Right lobe of liver (tissue), 6 donors: ENCODE measurements at places on chromosomes 1 and 21.

GRCh38 chr1:243793298-243793697 is 56.7 kb downstream of the AKT3 start:
- DNase-seq: no peak

DNA sequence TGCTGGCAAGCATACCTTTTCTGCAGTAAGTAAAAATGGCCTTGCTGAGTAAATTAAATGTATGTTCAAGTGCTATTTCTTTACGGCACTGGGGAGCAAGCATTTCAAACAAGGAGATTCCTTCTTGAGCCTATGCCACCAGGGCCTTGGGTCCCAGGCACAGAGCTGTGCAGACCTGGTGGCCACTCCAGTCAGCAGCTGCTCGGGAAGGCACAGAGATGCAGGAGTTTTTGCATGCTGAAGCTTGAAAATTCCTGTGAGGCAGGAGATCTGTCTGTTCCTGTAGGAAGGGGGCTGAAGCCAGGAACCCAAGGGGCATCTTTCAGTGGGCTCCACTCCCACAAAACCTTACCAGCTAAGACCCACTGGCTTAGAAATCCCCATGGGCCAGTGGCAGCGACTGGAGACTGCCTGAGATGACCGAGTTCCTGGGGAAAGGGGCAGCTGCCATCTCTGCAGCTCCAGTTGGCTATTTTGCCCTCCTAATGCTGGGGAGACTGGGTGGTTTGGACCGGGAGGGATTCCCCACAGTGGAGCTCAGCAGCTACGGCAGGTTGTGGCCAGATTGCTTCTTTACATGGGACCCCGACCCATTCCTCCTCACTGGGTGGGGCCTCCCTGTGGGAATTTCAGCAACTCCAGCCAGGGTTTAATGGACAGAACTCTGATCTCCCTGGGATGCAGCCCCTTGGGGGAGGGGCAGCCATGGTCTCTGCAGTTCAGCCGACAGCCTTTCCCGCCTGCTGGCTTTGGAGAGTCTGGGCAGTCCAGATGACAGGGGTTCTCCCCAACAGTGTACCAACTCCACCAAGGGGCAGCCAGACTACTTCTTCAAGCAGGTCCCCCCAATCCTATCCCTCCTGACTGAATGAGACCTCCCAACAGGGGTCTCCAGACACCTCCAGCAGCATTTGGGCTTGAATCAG is 8.4 kb upstream of the PGBD2 start:
- no peak for DNase-seq

GRCh38 chr1:36693603-36694002 is 210.9 kb upstream of the CSF3R start:
- DNase-seq: no peak

- no peak for DNase-seq
These were observed 7.0 kb upstream of the KCNC4 start for GRCh38 chr1:110203021-110203661.

DNA sequence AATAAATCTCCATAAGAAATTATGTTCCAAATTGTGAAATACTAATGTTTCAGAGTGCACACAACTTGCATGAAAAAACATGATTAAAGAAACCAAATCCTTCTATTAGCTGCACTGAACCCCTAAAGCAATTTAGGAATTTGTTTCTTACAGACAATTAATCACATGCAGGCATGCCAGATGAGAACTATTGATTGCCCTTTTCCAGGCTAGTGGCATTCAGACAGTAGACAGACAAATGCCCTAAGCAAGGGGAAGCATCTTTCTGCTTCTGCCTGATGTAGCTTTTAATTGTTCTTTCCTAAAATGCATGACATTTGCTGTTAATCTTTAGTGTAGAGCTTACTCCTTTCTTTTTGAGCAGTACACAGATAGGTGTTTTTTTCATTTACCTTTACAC is 229.5 kb downstream of the DPYD start:
- DNase-seq: no peak

- DNase-seq: peak; percentile 80
These were observed 9.5 kb upstream of the YRDC start for GRCh38 chr1:37817481-37817880.

DNA sequence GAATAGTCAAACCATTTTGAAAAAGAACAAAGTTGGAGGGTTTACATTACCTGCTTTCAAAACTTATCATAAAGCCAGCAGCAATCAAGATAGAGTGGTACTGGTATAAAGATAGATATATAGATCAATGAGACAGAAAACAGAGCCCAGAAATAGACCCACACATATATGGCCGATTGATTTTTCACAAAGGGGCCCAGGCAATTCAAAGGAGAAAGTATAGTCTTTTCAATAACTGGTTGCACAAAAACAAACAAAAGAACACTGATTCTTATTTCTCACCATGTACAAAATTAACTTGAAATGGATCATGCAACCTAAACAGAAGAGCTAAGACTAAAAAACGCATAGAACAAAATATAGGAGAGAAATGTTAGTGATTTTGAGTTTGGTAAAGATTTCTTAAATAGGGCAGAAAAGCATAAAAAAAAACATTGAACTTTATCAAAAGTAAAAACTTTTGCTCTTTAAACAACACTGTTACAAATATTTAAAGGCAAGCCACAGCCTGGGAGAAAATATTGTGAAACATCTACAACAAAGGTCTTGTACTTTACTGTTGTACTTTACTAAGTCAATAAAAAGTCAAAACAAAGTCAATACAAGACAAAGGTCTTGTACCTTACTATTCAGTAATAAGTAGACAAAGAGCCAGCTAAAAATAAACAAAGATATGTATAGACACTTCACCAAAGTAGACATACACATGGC is 50.2 kb downstream of the ST3GAL3 start:
- DNase-seq: no peak

- no peak for DNase-seq
These were observed 1.4 kb downstream of the LDLRAP1 start for GRCh38 chr1:25544819-25545218.

DNA sequence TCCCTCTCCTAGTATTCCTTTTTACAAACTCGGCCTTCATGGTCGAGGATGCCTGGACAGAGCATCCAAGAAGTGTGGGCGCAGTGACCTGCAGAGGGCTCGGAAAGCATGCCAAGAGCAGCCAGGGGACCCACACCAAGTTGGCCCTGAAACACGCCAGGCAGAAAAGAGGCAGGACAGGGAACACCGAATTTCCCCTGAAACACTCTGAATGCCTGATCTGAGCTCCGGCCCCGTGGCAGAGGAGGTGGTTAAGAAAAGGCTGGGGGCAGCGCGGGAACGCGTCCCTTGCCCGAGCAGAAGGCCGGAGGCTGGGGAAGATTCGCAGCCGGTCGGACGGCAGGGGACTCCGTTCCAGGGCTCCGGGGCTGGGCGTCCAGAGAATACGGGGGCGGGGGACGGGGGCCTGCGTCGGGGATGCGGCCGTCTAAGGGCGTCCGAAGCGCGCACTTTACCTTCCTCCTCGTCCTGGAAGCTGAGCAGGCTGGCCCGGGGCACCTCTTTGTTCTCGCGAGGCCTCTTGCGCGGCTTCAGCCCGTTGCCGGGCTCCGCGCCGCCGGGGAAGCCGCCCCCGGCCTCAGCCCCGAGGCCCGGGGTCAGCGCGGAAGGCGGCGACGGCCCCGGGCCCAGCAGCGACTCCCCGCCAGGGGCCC is 558 bp downstream of the PAXBP1 start:
- DNase-seq: peak; percentile 61

GRCh38 chr1:37858931-37859506 is 373 bp downstream of the MTF1 start:
- DNase-seq: no peak

DNA sequence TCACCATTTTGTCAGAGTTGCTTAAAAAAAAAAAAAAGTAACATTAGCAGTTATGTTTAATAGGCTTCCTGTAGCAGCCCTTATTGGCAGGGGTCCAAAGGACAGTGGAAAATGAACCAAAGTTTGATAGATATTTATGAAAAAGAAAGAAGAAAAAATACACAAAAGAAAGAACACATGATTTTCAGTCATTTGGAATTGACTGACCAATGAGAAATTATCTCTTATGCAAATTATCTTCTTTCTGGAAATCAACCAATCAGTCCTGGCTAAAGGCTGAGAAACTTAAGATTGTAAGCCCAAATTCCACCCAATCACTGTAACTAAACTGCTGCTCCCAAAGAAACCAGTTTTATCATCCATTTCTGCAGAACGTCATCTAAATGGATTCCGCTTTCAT is 282.4 kb downstream of the TM2D1 start:
- no peak for DNase-seq

DNA sequence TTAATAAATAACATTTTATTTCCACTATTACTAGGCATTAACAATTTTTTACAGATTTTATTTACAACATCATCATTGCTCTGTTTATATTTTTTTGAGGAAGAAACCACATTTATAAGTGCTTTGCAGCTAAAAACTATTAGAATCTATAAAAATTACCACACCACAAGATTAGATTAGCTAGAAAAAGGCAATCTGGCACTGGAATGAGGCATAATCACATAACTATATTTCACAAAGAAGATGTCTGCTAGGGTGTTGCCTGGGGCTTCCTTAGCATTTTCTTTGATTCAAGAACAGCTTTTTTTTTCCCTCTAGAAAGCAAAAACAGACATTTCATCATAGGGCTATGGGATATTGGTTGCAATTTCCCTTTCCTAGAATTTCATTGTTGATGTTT is 2169.2 kb downstream of the MRPL39 start:
- no peak for DNase-seq
